T-helper 1 cell (primary cell): ENCODE measurements at places on chromosomes 2 and 18.

- DNase-seq = no peak
These were observed 2.9 kb downstream of the ATP6V1B1 start for GRCh38 chr2:70938586-70938950.

DNA sequence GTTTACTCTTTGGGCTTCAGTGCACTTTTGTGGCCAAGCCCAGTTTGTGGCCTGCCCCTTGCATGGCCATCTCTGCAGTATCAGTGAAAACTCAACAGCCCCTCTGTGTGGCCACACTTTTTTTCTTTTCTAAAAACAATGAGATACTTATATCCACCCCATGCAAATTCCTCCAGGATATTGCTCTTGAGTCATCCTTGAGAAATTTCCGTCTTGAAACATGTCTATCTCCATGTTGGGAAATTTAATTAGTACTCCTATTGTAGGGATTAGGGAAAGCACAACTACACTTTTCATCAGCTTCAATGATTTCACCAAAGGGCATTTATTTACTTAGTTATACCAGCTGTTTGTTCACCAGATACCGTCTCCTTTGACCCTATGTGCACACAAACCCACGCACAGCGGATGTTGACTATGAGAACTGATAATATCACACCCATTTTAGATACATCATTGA lies 993.1 kb downstream of the TSN start:
- DNase-seq = no peak

GRCh38 chr18:9362869-9363268 lies 28.3 kb downstream of the TWSG1 start:
- DNase-seq = no peak

DNA sequence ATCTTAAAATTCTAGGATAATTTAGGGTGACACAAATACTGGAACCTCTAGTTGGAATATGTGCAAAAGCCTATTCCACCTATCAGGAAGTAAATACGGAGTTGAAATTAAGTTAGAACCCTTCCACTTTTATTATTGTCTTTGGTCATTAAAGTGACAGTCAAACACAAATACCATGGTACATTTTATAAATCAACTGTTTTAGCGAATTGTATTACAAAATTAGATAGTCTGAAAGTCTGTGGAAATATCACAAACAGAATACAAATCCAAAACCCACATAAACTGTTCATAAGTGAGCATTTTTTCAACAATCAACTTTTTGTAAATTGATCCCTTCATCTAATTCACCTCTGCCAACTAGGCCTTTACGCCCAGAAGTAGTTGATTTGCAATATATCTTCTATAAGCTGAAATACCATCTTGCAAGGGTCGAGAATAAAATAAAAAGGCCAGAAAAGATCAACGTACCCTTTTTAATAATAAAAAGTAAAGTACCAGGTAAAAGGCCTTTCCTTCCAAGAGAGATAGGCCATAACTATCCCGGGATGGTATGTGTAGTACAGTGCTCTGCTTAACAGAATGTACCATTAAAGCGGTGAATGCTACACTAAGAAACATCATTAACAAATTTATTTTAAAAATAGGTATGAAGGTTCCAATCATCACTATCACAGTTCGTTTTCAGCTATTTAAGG lies 1.3 kb downstream of the USP34 start:
- DNase-seq = no peak
